GM23248 (cell line): ENCODE measurements at places on chromosomes 1 and 21. TPM values are rescaled to one million over a fixed set of nuclear protein-coding genes. Genes with fewer than 3 reads are reported as not detected.
A peak's percentile ranks its signal among the peaks of the same experiment; 100 is the strongest.

Gene SLAMF6
- not detected in 2 replicates for total RNA-seq

GRCh38 chr1:108606478-108606877 is 46.6 kb downstream of the EEIG2 start:
- no peak for DNase-seq

Gene VHLL
- not detected in 2 replicates for total RNA-seq

- no peak for DNase-seq
Observed at GRCh38 chr1:234661317-234661928, 51.4 kb upstream of the IRF2BP2 start.

Gene PTAFR
- total RNA-seq, result not detected in 2 replicates

Gene ADCY10
- 0.11 TPM in 1 of 2 replicates, not detected in the other for total RNA-seq

Gene FCRL2
- total RNA-seq, result not detected in 2 replicates

- peak; percentile 93 for DNase-seq
Observed at GRCh38 chr1:215002471-215002870, 80.1 kb upstream of the KCNK2 start.

GRCh38 chr21:30426731-30427130 is 1.0 kb upstream of the KRTAP13-3 start:
- no peak for DNase-seq

DNA sequence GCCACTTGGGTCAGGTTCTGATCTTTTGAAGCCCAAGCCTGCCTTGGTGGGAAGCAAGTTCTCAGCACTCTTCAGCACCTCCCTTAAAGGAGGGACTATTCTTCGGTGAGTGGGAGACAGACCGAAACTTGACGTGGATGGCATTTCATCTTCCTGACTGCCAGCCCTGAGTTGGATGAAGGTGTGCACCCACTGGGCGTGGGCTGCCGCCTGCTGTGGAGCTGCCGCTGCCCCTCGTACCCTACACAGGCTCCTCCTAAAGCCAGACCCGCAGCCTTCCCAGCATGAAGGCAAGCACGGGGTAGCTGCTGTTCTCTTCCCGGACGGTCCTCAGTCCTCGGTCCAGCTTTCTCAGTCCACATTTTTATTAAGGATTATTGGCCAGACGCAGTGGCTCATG is 84.2 kb downstream of the SLC66A1 start:
- no peak for DNase-seq

DNA sequence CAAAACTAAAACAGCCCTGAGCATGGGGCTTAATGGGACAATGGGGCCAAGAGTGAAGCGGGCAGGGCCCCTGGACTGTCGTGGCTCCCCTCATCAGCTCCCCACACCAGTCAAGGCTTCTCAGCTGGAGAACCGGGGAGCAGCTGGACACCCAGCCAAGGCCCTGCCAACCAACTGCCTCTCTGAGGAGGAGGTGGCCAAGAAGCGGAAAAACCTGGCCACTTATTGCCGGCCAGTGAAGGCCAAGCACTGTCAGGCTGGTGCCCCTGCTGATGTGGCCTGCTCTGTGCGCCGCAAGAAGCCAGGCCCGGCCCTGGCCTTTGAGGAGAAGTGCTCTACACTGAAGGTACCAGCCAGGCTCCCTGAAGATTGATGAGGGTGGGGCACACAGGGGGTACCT is 2.5 kb upstream of the CYB561D1 start:
- no peak for DNase-seq

- DNase-seq, result peak; percentile 31
Observed at GRCh38 chr1:218436997-218437396, 91.9 kb downstream of the TGFB2 start.

GRCh38 chr1:10295481-10296085 is 85.2 kb downstream of the KIF1B start:
- no peak for DNase-seq

- DNase-seq, result no peak
Observed at GRCh38 chr21:20443558-20444155, 554.6 kb upstream of the NCAM2 start.
